ENCODE measurements at places on chromosomes 2 and 18.

- no peak for DNase-seq
These were observed 120.0 kb upstream of the TTN start for GRCh38 chr2:178927173-178927572.

- no peak for DNase-seq
These were observed 2.8 kb downstream of the MTERF4 start for GRCh38 chr2:241099246-241099645.

DNA sequence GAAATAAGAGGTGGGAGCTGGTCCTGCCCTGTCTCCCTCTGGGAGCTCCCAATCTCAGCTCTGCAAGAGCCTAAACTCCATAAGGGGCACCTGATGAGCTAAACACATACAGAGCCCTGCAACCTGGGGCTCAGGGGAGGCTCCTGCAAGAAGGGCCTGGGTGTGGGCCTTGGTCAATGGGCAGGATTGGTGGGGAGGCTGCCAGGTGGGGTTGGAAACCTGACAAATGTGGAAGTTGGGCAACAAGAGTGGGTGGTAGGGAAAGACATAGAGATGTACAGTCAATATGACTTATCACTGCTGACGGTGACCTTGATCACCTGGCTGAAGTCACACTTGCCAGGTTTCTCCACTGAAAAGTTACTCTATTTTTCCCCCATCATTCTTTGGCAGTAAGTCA is 209.9 kb downstream of the TTC32 start:
- no peak for DNase-seq

GRCh38 chr2:66862885-66863650 is 428.1 kb downstream of the MEIS1 start:
- no peak for DNase-seq

- peak; percentile 78 for DNase-seq
These were observed 2.9 kb downstream of the LRATD1 start for GRCh38 chr2:14635391-14635871.

All from NCI-H526 (cell line).